Cerebellum (tissue), 4 donors: ENCODE measurements at places on chromosomes 2 and 18. TPM values are rescaled to one million over a fixed set of nuclear protein-coding genes. Genes with fewer than 3 reads are reported as not detected.

DNA sequence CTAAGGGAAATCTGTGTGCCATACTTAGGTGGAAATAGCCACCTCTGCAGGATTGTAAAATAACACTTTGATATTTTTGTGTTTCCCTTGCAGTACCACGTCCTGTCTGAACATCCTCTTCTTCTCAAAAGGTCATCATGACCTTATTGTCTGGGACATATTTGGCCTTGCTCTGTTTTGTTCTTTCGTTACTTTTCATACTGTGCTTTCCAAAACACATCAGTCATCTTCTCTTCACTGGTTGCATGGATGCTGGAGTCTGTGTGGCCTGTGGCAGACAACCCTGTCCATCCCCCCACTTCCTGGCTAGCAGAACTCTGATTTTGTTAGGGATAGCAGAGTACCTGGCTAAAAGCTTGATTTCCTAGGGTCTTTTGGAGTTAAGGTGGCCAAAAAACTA, 9.4 kb upstream of the GREB1 start:
- no peak for DNase-seq

The DES gene
- total RNA-seq: 2.0 TPM

GRCh38 chr2:217076657-217077232, 216.9 kb upstream of the TNP1 start:
- no peak for DNase-seq

The TCF23 gene
- total RNA-seq: not detected

DNA sequence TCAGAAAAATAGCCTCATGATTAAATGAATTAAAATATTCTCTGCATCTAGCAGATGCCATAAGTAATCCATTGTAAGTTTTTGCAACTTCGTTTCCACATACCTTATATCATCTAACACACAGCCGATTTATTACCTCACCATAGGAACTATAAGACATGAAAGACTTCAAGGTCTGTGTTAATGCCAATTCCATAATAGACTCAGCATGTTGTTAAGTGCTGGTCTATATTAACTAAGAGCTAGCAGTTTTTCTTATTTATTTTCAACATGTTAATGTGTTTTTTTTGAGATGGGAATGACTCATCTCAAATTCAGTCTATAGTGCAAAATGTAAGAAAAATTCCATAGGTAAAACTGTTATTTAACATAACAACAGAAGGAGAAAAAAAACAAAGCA, 243.9 kb upstream of the GULP1 start:
- DNase-seq: no peak

DNA sequence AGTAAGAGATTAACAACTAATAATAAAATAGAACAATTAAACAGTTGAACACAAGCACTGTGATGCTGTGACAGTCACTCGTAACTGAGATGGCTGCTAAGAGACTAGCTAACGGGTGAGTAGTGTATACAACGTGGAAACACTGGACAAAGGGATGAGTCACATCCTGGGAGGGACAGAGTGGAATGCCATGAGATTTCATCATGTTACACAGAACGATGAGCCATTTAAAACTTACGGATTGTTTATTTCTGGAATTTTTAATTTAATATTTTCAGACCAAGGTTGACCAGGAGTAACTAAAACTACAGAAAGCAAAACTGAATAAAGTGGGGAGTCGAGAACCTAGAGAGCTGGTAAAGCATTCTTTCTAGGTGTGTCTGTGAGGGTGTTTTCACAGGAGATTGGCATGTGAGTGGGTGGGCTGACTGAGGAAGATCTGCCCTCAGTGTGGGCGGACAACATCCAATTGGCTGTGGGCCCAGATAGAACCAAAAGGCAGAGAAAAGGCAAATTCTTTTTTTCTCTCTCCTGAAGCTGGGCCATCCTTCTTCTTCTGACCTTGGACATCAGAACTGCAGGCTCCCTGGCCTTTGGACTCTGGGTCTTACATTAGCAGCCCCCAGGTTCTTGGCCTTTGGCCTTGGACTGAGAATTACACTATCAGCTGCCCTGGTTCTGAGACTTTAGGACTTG, 14.6 kb downstream of the TMSB10 start:
- no peak for DNase-seq

- DNase-seq: no peak
These were observed 15.1 kb upstream of the LIPG start for GRCh38 chr18:49546719-49547273.

DNA sequence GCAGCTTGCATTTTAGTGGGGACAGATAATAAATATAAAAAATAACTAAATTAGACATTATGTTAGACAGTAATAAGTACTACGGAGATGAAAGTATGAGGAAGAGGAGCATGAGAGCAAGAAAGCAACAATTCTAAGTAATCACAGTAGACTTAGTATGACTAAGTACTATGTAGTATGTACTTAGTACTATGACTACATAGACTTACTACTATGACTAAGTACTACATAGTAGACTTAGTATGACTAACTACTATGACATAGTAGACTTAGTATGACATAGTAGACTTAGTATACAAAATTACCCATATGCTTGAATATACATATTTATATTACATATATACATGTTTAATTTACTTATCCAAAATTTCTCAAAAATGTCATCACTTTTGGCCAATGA, 29.3 kb downstream of the CDH20 start:
- no peak for DNase-seq

The HOXD3 gene
- total RNA-seq: not detected

The PUS10 gene
- 7.1 TPM for total RNA-seq

- no peak for DNase-seq
These were observed 3.9 kb upstream of the NPPC start for GRCh38 chr2:231929961-231930592.

The ELP2 gene
- 134 TPM for total RNA-seq

The SOWAHC gene
- total RNA-seq: 20.6 TPM

The PARD3B gene
- 30.6 TPM for total RNA-seq

GRCh38 chr2:122692400-122693083, 937.1 kb downstream of the TSN start:
- no peak for DNase-seq

- DNase-seq: no peak
These were observed 323.9 kb upstream of the NRP2 start for GRCh38 chr2:205358351-205358815.

The LHCGR gene
- 1.5 TPM for total RNA-seq

- no peak for DNase-seq
These were observed 121.0 kb downstream of the EIPR1 start for GRCh38 chr2:3256605-3257004.

- no peak for DNase-seq
These were observed 38.4 kb downstream of the LYPD6B start for GRCh38 chr2:149076863-149077412.

DNA sequence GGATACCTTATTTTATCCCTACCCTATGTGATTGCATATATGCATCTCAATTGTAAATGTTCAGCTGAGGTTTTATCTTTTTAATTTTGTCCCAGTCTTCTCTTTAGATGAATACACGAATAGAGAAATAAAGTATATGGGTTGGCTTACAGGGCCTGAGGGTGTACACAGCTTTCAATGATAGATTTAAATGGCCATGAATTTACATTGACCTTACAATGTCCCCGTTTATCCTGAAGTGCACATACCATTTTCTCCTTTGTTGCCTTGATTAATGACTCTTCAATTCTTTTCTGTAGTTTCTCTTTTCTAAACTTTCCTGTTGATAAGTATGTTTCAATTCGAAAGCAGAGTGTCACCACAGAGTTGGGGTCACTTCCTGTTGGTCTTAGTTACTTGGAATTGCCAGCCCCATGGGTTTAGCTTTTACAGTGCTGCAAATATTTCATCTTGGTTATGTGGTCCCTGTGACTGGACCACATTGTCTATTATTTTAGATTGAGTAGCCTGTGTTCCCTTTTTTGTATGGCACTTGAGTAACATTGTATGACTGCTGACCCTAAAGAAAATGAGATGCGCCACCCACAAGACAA, 1616.3 kb upstream of the ACVR2A start:
- no peak for DNase-seq

The APLF gene
- 3.1 TPM for total RNA-seq

DNA sequence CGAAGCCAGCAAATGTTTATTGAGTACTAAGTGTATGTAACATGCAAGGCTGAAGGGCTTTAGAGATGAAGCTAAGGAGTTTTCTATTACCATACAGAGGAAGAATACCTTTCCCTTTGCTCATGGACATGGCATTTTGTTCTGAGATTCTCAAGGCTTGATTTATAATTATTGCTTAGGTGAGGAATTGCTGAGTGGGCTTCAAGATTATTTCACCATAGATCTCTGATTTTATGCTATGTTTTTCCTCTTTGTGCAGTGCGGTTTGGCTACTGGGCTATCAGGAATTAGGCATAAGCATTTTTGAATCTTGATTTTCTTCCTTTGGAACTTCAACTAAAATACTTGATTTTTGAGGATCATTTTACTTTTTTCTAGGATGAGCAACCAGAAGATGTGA, 42.5 kb downstream of the VRK2 start:
- DNase-seq: no peak

DNA sequence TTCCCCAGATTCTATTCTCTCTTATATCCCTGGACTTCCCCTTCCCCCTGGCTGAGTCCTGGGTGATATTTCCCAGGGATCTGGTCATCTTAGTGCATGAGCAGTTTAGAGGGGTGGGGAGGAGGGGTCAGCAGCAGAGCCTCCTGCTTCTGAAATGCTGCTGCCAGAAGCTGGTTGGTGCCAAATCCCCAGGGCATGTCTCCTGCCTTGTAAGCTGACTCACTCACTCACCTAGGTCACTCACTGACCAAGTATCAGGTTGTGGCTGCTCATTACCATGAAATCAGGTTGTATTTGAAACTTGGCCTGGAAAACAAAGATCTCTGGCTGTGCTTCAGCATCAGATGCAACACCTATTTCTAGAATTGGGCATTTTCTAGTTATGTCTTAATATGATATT, 14.3 kb downstream of the GPR39 start:
- DNase-seq: no peak

The PSMA8 gene
- total RNA-seq: not detected

- peak; percentile 86 for DNase-seq
These were observed 81.4 kb downstream of the BIN1 start for GRCh38 chr2:127025359-127026166.

DNA sequence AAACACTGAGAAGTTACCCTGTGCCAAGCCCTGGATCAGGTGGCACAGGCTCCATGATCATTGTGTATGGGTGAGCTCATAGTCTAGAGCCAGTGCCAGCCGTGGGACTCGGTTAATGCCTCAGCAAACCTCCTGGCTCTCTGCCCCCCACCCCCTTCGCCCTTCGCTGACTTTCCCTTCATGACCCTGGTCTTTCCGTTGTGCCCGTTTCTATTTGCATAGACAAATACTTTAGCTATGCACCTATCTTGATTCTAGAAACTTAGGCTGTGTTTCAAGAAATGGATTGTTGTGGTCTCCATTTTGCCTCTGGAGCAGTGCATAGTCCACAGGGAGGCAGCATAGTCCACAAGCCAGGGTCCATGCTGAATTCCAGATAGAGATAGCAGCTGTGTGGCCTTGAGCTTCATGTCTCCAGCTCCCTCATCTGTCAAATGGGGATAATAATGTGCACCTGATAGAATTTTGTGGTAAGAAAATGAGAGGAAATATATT, 44.8 kb upstream of the KDM3A start:
- peak; percentile 15 for DNase-seq

DNA sequence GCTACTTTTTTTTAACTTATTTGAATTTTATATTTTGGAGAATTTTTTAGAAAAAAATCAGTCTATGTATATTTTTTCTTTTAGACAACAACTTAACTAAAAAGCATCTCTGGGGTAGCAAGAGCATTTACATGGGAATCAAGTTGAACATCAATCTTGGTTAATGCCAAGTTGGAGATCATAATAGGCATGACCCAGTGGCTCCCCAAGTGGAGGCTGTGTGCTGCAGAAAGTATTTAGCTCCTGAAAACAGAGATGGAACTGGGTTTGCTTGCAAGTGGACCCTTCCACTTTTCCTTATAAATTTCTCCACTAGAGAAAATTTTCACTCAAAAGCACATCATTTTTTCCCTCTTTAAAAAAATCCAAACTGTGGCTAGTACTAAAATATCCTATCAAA, 23.9 kb upstream of the CAVIN2 start:
- DNase-seq: no peak

- no peak for DNase-seq
These were observed 74.1 kb downstream of the ATP8B1 start for GRCh38 chr18:57728941-57729511.

DNA sequence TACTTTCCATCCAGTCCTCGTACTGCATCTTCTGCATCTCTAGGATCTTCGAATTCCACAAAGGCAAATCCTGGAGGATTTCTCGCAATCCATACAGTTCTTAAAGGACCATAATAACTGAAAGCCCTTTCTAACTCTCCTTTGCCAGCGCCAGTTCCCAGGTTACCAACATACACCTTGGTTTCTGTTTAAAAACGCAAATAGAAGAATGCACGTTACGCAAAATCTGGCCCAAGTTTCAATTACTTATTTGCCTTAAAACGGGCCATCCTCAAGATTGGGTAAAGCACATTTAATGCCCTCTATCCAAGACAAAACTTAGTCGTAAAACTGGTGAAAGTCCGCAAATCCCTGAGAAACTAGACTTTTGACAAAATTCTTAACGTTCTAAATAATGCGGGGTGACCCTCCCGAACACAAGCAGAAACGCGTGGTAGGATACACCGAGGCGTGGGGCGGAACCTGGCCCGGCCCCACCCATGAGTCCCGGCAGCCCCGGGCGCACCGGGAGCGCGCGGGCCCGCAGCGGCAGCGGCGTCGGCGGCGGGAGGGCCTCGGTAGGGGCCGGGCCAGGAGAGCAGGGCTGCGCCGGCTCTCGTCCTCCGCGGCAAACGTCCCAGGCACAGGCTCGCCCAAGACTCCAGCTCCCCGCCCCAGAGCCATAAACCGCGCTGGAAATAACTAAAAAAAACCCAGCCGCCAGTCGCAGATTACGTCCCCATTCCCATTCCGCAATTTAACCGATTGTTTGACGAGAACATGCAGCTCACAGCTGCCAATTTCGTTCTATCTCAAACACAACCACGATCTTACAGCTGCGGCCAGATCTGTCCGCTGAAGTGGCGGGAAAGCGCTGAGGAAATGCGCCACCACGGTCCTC, 910 bp downstream of the SRSF7 start:
- peak; percentile 73 for DNase-seq

DNA sequence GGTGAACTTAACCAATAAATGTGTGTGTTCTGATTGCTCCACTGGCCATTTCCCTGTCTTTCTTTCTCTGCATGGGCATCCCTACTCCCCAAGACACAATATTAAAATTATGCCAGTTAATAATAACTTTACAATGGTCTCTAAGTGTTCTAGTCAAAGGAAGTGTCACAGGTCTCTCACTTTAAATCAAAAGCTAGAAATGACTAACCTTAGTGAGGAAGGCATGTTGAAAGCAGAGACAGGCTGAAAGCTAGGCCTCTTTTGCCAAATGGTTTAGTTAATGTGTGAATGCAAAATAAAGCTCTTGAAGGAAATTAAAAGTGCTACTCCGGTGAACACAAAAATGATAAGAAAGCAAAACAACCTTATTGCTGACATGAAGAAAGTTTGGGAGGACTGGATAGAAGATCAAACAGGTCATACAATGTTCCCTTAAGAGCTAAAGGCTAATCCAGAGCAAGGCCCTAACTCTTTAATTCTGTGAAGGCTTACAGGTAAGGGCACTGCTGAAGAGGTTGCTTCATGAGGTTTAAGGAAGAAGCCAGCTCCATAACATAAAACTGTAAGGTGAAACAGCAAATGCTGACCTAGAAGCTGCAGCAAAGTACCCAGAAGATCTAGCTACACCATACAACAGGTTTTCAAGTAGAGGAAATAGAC, 44.0 kb upstream of the ARHGAP15 start:
- DNase-seq: no peak
